ENCODE measurements at places on chromosomes 1 and 21.

GRCh38 chr1:15155888-15156741, 2.6 kb downstream of the TMEM51 start:
- DNase-seq = no peak

- DNase-seq = no peak
These were observed 140.6 kb upstream of the CXADR start for GRCh38 chr21:17372200-17372599.

DNA sequence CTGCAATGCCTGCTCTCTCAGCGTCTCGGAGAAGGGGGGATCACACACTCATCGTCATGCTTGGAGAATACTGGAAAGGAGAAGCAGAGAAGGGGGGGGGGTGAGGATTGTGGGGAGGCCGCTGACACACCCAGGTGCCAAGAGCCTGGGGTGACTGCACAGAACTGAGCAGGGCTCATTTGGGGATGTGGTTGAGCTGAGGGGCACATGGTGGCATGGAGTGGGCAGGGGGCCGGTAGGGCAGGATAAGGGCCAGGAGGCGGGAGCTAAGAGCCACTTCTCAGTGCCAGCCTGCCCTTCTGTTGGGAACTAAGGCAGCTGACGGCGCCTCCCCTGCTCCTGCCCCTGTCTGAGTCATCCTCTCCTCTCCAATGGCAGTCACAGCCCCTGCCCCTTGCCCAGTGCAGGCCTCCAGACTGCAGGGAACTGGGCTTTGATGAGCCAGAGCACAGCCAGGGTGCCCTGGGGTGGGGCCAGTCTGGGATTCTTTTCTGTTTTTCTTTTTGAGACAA, 27.2 kb downstream of the MRPL37 start:
- no peak for DNase-seq

DNA sequence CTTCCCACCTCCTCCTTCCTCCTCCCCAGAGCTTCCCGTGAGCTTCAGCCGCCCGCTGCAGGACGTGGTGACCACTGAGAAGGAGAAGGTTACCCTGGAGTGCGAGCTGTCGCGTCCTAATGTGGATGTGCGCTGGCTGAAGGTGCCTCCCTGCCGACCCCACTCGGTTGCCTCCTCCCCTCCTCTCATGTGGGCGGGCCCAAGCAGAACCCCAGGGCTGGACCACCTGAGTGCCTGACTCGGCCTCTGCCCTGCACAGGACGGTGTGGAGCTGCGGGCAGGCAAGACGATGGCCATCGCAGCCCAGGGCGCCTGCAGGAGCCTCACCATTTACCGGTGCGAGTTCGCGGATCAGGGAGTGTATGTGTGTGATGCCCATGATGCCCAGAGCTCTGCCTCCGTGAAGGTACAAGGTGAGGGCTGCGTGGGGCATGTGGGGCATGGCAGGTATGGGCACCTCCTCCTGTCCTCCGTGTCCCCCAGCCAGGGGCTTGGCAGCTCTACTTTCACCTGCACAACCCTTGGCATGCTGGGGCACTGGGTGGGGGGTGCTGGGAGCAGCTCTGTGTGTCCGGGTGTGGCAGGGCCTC, 69.2 kb downstream of the OBSCN start:
- DNase-seq = no peak

DNA sequence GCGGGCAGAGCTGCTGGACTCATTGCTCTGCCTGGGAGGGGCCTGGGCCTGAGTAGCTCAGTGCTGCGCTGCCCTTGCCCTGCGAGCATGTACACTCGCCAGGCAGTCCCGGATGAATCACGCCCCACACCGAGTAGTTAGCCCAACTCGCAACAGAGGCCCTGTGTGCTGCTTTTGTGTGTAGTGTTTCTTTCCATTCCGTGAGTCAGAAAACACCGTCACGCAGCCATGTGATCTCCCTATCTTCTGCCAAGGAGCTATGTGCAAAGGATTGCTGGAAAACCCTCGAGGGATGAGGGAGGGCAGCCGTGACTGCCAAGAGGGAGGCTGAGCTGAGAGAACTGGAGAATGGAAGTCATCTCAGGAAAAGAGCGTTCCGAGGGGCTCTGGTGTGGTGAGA, 37.3 kb downstream of the NENF start:
- no peak for DNase-seq

- DNase-seq = peak; percentile 46
These were observed 66.9 kb upstream of the LRIF1 start for GRCh38 chr1:111030590-111030989.

DNA sequence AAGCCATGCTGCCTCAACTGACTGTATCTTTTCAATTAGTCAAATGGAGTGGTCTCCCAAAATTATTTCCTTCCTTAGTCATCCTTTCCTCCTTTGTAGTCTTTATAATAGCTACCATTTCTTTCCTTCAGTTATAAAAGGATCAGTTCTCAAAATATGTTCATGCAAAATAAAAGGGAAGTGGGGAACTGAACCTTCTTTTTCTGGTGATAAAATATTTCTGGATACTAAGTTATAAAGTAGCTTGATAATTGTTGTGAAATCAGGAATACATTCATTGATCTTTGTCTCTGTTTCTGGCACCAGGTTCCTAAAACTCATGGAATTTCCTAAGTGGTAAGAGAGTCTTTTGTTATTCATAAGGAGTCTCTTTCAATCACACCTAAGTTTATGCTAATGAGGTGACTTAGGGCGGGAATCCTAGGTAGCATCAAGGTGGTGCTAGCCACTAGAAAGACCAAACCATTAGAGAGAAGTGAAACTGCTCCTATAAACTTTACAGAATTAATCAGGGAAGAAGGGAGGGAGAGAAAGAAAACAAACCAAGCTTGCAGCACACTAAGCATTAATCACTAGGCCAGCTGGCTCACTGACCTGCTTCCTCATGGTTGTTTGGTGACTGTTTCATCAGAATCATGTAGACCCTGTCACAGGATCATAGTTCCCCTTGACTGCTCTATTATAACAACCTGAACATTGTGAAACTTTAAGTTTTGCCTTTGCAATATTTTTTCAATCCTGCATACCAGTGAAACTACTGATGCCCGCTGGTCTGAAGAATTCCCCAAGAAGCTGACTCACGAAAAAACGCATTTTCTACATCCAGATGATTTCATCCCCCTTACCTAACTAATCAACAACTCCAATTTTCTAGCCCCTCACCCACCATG, 161.6 kb upstream of the PTBP2 start:
- peak; percentile 35 for DNase-seq

DNA sequence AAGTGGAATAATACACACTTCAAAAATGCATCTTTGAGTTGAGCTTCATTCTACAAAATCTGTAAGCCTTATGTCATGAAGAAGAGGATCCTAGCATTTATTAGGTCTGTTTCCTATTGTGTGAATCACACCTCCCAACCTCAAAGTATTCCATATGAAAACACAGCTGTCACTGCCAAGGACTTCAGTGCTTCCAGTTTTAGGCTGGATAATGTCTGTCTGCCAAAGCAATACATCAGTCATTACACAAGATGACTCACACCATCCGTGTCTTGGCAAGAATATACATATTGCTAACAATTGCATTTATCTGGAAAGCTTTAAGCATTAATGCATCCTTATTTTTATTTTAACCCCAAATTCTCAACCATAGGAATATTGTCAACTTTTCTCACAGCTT, 125.7 kb upstream of the TMPRSS15 start:
- DNase-seq = no peak

GRCh38 chr1:38028105-38028591, 15.6 kb downstream of the UTP11 start:
- no peak for DNase-seq

Data from NT2/D1 (cell line).